T-helper 2 cell (primary cell): ENCODE measurements at places on chromosomes 13 and 19.
A peak's percentile ranks its signal among the peaks of the same experiment; 100 is the strongest.

GRCh38 chr13:27810461-27810860, 18.2 kb downstream of the GSX1 start:
- DNase-seq: no peak

DNA sequence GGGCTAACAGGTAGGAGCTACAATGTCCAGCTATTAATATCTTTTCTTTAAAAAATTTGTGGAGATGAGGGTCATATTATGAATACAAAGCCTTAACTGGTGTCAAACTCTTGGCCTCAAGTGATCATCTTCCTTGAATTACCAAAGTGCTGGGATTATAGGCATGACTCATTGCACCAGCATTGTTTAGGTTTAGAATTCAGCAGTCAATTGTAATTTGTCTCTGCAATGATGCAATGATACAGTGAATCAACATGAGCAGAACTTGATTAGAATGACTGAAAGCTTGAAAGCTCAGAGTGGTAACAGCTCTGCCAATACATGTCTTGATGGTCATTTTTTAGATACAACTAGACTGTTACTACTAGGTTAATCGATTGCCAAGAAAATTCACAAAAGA, 752.8 kb upstream of the MIR17HG start:
- DNase-seq: no peak

DNA sequence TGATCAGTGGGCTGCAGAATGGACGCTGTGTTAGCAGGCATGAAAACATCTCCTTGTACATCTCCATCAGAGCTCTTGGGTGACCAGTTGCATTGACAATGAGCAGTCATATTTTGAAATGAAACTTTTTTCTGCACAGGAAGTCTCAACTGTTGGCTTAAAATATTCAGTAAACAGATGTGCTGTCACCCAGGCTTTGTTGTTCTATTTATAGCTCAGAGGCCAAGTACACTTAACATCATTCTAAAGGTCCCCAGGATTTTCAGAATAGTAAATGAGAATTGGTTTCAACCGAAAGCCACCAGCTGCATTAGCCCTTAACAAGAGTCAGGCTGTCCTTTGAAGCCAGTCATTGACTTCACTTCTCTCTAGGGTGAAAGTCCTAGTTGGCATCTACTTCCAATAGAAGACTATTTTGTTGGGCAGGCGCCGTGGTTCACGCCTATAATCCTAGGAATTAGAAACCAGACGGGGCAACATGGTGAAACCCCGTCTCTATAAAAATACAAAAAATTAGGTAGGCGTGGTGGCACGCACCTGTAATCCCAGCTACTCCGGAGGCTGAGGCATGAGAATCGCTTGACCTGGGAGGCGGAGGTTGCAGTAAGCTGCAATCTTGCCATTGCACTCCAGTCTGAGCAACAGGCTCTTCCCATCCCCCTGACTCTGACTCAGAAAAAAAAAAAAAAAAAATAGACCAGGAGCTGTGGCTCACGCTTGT, 7.9 kb upstream of the PDE4A start:
- no peak for DNase-seq

- no peak for DNase-seq
These were observed 612.4 kb downstream of the PCDH9 start for GRCh38 chr13:66617786-66618185.

DNA sequence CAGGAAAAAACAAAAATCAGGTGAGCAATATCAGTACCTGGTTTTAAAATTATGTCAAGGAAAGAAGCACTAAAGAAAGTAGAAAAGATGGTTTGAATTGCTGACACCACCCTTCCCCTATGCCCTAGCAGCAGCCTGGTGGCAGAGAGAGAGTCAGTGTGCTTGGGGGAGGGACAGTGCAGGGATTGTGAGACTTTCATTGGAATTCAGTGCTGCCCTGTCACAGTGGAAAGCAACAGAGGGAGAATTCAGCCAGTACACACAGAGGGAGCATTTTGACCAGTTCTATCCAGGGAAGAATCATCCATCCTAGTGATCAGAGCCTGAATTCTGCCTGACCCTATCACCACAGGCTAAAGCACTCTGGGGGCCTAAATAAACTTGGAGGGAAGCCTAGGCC, 222.4 kb upstream of the PCDH17 start:
- DNase-seq: no peak

- DNase-seq: no peak
These were observed 129.3 kb downstream of the ENOX1 start for GRCh38 chr13:43657485-43657884.

- DNase-seq: no peak
These were observed 431.2 kb downstream of the KCTD12 start for GRCh38 chr13:76454991-76455390.

DNA sequence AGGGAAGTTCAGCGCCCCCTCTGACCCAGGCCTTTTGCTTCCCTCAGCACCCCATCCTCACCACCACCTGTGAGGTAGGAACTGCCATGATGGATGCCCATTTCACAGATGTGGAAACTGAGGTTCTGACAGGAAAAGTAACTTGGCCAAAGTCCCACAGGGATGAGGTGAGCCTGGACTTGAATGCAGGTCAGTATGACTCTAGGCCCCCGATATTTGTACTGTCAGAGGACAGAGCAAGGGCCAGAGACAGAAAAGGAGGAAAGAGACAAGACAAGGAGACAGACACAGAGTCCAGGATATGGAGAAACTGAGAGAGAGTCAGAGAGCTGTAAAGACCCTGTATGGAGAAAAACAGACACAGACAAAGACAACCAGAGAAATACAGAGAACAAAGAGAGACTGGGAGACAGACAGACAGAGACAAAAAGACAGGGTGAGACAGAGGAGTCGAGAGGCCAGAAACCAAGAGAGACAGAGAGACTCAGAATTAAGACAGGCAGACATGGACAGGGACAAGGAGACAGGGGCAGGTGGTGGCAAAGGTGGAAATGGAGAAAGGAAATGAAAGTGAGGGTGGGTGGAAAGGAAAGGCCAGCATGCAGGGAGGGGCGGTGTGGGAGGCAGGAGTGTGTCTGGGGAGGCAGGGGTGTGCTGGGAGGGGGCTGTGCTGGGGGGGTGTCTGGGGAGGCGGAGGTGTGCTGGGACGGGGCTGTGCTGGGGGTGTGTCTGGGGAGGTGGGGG, 5.0 kb downstream of the ERFL start:
- DNase-seq: no peak

DNA sequence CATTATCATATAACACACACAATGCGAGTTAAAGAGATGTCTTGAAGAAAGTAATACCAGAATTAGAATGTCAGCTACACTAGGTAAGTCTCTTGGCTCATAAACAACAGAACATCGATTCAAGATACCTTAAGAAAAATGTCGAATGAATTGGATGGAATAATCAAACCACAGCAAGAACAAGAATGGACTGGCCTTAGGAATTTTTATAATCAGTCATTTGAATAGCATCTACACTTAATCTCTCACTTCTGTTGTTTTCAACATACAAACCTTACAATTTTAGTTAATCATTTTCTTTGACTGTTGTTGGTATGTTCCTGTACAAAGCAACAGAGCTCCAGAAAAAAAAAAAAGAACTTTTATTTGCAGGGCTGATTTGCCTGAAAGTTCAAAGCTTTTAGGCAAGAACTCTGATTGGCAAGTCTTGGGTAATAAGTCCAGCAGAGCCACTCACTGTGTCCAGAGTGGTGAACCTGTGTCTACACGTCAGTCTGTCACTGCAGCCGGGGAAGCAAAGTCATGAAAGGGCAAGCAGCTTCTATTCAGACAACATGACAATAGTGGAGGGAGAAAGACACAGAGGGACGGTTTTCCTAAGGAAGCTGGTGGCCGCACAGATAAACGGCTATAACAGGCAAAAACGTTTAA, 1026.1 kb upstream of the MIR17HG start:
- DNase-seq: no peak

GRCh38 chr19:4768934-4769777, 22.4 kb upstream of the FEM1A start:
- DNase-seq: peak; percentile 66

DNA sequence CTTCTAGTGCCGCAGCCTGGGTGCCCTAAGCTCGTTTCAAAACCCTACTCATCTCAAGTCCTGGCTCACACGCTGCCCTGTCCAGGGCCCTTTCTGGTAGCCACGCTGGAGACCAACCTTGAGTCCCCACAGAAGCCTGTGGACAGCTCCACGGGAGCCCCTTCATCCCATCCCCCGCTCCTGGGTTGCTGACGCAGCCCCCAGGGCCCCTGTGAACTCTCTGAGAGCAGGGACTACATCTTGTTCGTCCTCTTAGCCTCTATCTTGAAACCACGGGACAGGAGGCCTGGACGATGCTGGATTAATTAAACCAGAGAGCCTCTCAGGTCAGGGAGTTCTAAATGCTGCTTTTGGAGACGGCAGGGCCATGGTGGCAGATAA, 7.4 kb downstream of the MLLT1 start:
- no peak for DNase-seq

DNA sequence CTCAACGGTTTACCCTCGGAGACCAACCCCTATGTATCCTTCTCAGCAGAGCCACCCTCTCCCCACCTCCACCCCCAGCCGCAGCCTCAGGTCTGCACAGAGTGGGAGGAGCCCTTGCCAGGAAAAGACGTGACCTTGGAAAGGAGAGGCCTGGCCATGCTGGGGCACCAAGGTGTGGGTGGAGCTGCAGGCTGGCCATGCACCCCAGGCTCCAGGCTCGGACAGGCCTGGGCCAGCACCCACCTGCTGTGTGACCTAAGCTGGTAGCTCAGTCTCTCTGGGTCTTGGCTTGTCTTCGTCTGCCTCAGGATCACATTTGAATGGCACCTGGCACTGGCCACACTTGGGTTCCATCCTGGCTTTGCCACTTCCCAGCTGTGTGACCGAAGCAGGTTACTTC, 29.5 kb downstream of the CCDC8 start:
- no peak for DNase-seq

- no peak for DNase-seq
These were observed 19.2 kb downstream of the ZNF486 start for GRCh38 chr19:20186174-20186573.

- DNase-seq: no peak
These were observed 362.4 kb downstream of the SUCLA2 start for GRCh38 chr13:47638627-47639026.

- no peak for DNase-seq
These were observed at the start of gene RXFP2 for GRCh38 chr13:31739226-31739625. Gene RXFP2, plus strand, starts transcription at chr13:31739526. Its CDS starts 87 bp downstream, at chr13:31739613.

DNA sequence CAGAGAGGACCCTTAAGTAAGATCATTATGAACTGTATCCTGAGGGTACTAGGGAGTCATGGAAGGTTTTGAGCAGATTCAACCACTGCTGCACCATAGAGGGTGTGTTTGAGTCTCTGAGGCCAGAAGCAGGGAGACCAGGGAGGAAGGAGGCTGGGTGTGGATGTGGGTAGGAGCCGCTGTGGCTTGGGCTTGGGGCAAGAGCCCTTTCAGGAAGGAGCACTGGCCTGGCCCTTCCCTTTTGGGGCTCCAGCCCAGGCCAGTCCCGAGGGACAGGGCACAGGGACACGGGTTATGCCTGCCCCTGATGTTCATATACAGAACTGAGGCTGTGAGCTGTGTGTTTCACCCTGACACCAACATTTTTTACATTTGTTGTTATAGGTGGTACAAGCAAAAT, 7.2 kb downstream of the CIC start:
- no peak for DNase-seq

DNA sequence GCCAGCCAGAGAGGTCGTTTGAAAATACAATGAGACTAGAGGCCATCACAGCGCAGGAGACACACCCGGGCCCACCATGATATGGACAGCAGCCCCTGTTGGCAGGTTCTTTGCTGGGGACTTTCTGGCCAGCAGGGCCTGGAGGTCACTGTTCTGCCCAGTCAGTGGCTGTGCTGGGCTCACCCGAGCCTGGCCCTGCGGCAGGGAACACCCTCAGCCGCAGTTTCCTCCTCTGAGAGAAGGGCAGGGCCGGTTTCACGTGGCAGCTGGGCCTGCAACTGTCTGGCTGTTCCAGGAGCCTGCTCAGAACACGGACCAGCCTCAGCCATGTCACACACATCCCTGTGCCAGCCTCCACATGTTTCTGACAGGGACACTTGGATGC, 39.4 kb downstream of the ADPRHL1 start:
- no peak for DNase-seq

GRCh38 chr13:110850006-110850405, 64.9 kb downstream of the ANKRD10 start:
- DNase-seq: no peak

DNA sequence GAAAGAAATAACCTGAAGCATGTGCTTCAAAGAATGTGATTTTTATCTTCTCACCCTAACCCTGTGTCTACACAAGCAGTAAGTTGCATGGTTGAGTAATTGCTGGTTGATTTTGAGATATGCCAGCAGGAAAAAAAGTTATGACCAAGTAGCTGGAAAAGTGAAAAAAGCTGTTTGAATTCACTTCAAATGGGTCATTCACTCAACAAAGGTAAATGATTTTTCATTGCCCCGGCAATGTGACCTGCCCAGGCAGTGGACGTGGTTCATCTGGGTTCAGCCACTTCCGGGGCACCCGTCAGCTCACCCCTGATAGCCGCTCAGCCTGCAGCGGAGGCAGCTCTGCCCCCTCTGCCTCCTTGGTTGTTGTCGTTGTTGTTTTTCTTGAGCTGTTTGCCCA, 18.5 kb downstream of the TNFRSF19 start:
- no peak for DNase-seq

GRCh38 chr13:39105110-39105509, 66.9 kb downstream of the NHLRC3 start:
- DNase-seq: no peak

GRCh38 chr13:54445453-54445852, 1416.8 kb downstream of the OLFM4 start:
- no peak for DNase-seq

DNA sequence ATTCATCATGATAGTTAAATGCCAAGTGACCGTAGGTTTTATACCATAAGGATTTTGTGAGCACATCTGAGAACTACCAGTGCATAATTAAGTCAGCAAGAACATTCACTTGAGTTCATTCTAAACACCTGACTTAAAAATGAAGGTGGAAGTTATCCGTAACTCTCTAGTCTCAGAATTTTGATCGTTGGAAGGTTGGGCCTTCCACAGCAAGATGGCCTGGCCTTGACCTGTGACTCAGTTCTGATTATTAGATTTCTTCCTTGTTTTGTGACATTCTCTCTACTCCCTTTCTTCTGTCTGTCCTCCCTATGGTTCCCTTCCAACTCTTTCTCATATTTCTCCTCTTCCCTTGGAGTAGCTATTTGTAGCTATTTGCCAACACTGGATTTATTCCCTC, 20.0 kb upstream of the WDFY2 start:
- no peak for DNase-seq

DNA sequence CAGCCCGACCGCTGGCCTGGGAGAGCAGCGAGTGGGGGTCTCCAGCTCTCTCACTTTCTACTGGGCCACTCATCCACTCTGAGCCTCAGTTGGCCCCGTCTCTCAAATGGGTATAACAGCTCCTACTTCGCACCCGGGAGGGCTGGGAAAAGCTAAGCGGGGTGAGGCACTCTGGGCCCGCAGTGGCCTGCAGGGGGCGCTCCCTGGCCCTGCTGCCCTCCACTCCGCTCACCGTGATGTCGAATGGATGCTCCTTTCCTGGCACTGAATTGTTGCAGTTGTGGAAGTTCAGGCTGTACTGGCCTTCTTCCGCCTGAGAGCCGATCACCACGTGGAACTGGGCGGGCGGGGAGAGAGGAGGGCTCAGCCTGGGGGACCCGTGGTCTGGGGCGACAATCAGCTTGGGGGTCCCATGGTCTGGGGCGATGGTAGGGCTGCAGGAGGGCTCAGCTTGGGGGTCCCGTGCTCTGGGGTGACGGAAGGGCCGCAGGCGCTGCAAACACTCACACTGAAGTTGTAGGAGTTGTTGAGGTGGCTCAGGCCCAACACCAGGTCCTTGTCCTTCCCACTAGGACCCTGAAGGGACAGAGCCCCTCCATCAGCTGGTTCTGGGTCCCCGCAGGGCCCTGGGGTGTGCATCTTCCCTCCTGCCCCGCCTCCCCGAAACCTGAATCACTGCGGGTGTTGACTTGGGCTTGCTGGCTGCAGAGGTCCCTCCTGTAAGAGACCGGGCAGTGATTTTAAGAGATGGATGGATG, 3.9 kb downstream of the GPR108 start:
- no peak for DNase-seq
